Upper lobe of right lung (tissue), 1 donor: ENCODE measurements at places on chromosomes 11 and 22. TPM values are rescaled to one million over a fixed set of nuclear protein-coding genes. Genes with fewer than 3 reads are reported as not detected.

Gene RBFOX2
- 64.1 TPM for total RNA-seq

Gene DEPDC7
- total RNA-seq: 0.81 TPM

Gene SGSM1
- 3.8 TPM for total RNA-seq

Gene NRIP3
- 1.3 TPM for total RNA-seq

Gene CALCB
- total RNA-seq: not detected

Gene C11orf87
- 0.35 TPM for total RNA-seq

Gene TECTA
- total RNA-seq: 0.87 TPM

Gene C22orf42
- total RNA-seq: not detected

Gene DMC1
- not detected for total RNA-seq

Gene MIAT
- total RNA-seq: 6.1 TPM

Gene CABP7
- total RNA-seq: not detected

Gene IL18BP
- 21.5 TPM for total RNA-seq

Gene SHISAL1
- total RNA-seq: 1.0 TPM

Gene AQP11
- total RNA-seq: 0.61 TPM

Gene DNAJC24
- total RNA-seq: 14.1 TPM

Gene MFRP
- total RNA-seq: not detected

Gene TMEM126B
- total RNA-seq: 45.2 TPM

Gene GUCY1A2
- total RNA-seq: 31.1 TPM

Gene CACNA1I
- total RNA-seq: 0.32 TPM

Gene ASPHD2
- 1.2 TPM for total RNA-seq

Gene SLC25A18
- total RNA-seq: 1.2 TPM

Gene CNGA4
- not detected for total RNA-seq

Gene APOA4
- not detected for total RNA-seq

Gene APOBEC3B
- 0.52 TPM for total RNA-seq

Gene SLC1A2
- 2.5 TPM for total RNA-seq

Gene UCP3
- total RNA-seq: 2.6 TPM

Gene CTTN
- total RNA-seq: 177 TPM

Gene BSCL2
- 65.6 TPM for total RNA-seq

Gene MYOD1
- total RNA-seq: not detected

Gene BTG4
- not detected for total RNA-seq
